ENCODE measurements at places on chromosomes 6 and 20.

DNA sequence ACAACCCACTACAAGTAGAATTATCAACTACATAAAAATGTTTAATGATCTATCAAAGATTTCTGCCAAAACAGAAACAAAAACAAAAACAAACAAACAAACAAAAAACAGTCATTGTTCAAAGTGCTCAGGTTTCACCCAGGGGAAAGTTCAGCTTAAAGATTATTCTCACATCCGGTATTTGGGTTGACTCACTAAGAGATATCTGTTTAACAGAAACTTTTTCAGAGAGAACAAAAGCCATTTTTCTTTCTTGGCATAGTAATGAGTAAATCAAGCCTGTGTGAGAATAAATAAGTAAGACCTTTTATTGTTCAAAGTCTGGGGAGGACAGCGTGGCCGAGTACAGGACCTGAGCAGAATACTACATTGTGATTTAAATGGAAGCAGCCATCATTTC is 143.6 kb downstream of the RCAN2 start:
- DNase-seq, result no peak

GRCh38 chr20:24102290-24102689 is 113.7 kb upstream of the GGTLC1 start:
- DNase-seq, result peak; percentile 34

- DNase-seq, result no peak
These were observed 109.4 kb upstream of the KCNG1 start for GRCh38 chr20:51132279-51132678.

GRCh38 chr6:11974089-11974488 is 38.0 kb upstream of the HIVEP1 start:
- no peak for DNase-seq

DNA sequence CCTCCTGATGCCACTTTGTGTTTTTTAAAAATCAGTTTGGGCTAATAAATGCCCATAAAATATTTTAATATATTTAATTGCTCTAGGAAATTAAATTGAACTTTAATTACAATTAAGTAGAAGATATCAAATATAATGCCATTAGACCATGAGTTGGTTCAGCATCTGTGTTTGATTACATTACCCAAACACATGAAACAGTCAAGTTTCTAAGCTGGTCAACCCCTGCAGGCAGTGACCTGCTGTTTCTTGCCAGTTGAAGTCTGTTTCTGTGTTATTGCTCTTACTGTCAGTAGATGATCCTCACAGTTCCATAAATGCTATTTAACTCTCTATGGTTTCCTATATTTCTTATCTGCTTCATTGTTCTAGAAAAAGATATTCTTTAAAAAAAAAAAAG is 9.7 kb upstream of the TENT5A start:
- no peak for DNase-seq

- DNase-seq, result no peak
These were observed 368.5 kb upstream of the SPTLC3 start for GRCh38 chr20:12640251-12640650.

DNA sequence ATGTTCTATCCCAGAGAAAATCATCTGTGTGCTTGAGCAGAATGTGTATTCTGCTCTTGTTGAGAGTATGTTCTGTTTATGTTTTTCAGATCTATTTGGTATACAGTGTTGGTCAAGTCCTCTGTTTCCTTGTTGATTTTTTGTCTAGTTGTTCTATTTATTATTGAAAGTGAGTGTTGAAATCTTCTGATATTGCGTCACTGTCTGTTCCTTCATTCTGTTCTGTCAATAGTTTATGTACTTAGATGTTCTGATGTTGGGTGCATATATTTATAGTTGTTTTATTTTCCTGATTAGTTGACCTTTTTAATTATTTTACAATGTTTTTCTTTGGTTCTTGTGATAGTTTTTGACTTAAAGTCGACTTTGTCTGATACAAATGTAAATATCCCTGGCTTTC is 458.7 kb upstream of the HSF2 start:
- no peak for DNase-seq

- DNase-seq, result no peak
These were observed 158.3 kb downstream of the GRM4 start for GRCh38 chr6:33987531-33988021.

DNA sequence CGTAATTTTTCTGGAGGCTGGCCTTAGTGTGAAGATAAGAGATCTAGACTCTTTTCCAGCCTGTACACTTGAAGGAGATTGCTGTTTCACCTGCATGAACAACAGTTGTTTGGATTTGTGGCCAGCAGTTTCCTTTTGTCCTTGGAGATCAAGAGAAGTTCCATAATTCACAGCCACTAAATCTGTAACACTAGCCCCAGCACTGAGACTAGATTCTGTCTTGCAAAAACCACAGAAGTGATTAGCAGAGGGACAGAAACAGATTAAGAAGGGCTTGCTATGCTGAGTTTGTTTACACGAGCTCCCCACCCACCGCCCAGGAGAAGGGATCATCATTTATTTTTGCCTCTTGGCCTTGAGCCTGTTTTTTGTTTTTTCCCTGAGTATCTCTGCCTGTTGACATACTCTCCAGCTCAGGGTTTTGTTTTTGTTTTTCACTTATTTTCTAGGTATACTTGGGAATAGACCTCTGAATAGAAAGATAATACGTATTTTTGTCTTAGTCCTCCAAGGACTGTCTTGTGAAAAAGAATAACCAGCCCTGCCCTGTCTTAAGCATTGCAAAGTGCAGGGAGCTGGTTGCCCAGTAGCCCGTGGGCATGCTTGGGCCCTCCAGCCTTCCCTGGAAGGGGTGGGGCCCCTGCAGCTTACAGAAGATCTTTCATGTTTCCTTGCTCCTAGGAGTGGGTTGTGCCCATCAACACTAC is 93.1 kb upstream of the SOX4 start:
- no peak for DNase-seq

DNA sequence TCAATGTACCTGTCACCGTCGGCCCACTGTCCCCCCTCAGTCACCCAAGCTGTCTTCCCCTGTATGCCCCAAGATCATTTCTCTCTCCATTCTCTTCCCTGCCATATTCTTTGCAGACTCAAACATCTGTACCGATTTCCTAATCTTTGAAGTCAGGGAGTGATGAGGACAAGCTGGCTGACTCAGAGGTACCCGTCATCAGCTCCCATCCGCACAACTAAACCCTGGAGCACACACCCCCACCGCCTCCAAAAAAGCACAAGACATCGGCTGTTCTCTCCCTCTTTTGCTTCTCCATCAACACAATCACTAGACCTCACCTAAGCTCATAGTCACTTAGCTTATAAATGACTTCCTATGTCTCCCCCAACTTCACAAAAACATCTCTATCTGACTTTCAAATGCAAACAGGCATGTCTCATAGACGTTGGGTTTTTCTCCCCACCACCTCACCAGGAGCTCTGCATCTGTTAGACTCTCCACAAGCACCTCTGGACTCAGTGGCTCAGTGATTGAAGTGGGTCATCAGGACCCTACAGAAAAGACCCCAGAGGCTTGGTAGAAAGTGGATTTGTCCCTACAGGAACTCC is 11.5 kb upstream of the NFATC2 start:
- DNase-seq, result no peak

- DNase-seq, result no peak
These were observed 10.6 kb upstream of the RBBP8NL start for GRCh38 chr20:62437927-62438326.

GRCh38 chr6:5305968-5306626 is 44.8 kb downstream of the FARS2 start:
- no peak for DNase-seq

- DNase-seq, result no peak
These were observed at the start of gene SMIM28 for GRCh38 chr6:138377844-138378243. TSS of gene SMIM28 (plus strand) at chr6:138377905. CDS start at chr6:138378073, 168 bp downstream.

DNA sequence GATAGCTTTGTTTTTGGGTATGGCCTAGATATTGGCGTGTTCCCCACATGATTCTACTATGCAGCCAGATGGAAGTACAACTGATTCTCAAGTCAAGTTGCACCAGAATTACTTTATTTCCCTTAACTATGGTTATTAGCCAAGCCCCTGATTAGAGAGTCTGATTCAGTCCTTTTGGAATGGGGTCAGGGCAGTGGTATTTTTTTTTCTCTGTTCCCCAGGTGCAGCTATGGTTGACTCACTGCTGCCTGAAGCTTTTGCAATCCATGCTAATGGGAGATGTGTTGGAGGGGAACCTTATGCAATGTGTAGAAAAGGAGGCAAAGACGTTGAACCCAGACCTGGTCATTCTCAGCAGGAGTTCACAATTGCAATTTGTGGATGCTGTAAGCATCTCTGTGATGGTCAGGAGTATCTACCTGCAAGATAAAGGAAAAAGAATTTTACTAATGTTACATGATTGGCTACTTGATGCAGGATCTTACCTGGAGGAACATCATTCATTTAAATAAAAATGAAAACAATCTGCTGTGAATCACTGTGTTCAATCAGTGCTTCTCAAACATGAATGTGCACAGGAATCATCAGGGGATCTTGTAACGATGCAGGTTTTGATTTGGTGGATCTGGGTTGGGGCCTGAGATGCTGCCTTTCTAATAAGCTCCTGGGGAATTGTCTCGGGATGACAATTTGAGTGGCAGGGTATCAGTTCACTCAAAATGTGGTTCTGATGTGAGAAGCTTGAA is 49.4 kb downstream of the PFDN4 start:
- no peak for DNase-seq

DNA sequence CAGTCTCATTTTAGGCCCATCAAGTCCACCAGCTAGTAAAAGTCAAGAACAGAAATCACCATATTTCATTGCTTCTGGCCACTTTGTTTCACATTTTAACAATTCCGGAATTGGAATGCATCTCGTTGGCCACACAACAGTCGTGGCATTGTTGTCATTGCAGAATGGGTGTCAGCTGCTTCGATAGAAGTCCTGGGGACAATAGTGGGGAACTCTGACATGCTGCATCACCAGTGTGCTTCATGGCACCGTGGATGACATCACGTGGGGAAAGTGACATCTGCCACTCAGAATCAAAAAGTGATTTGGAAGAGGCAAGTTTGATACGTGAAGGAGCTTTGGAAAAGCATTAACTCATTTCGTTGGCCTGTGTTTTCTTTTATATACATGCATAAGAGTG is 43.8 kb upstream of the XRN2 start:
- DNase-seq, result no peak

DNA sequence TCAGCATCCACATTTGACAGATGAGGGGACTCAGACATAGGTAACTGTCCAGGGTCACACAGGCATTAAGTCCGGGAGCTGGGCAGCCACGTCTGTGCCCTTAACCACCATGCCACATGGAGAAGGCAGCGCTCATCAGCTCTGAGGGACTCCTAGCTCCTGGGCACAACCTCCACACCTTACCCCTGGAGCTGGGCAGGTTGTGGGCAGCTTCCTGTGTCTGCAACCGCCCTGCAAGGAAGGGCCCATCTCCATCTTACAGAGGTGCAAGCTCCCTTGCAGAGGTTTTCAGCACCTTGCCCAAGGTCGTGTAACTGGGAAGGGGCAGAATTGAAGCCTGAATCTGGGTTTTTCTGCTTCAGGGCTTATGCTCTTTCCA is 7.9 kb downstream of the CCDC167 start:
- no peak for DNase-seq

- DNase-seq, result no peak
These were observed 870.1 kb downstream of the C6orf118 start for GRCh38 chr6:164439331-164439730.

- no peak for DNase-seq
These were observed 115.5 kb downstream of the SOD2 start for GRCh38 chr6:159577564-159577963.

GRCh38 chr20:59578436-59579403 is 25.6 kb upstream of the PHACTR3 start:
- no peak for DNase-seq

DNA sequence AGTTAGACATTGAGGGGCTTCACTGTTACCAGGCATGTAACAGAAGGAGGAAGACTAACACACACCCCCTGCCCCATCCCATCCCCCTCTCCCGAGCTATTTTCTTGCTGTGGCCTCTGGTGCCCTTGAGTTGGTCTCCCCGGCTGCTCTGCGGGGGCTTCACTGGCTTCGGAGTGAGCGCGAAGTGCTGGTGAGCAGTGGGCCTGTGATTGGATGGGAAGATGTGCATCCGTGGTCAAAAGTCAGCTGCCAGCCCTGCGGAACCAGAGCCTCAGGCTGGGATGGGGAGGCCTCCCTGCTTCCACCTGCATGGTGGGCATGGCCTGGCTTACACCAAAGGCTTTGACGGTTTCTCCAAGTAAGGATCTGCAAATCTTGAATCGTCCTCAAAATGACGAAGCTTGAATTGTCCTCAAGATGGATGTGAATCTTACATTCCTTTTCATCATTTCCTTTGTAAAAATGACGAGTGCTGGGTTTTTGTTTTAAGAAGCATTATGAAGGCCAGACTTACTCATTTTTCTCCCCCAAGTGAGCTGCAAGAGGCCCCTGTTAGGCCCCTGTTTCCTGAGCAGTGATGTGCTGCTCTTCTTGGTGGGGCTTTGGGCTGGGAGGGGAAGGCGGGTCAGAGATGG is 23.7 kb downstream of the SPATA2 start:
- DNase-seq, result no peak

GRCh38 chr6:139448998-139449610 is 74.7 kb upstream of the CITED2 start:
- no peak for DNase-seq
